ENCODE measurements at places on chromosomes 11 and 22.

DNA sequence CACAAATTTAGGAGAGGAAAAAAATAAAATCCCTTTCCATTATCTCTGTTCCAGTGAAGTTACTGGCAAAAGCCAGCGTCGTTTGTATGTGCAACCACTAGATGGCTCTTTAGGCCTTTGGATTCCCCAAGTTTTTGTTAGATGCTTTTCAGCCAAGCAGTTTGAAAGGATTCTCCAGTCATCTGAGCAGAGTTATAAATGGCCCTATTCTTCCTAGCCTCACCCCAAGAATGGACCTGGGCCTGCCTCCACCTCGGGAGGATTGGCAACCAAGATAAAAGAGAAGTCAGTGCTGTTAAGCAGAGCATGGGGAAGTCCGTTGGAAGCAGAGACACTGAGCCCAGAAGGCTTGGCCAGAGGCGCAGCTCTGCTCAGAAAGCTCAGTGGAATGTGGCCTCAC lies 15.4 kb downstream of the FAM181B start:
- peak; percentile 68 for DNase-seq

DNA sequence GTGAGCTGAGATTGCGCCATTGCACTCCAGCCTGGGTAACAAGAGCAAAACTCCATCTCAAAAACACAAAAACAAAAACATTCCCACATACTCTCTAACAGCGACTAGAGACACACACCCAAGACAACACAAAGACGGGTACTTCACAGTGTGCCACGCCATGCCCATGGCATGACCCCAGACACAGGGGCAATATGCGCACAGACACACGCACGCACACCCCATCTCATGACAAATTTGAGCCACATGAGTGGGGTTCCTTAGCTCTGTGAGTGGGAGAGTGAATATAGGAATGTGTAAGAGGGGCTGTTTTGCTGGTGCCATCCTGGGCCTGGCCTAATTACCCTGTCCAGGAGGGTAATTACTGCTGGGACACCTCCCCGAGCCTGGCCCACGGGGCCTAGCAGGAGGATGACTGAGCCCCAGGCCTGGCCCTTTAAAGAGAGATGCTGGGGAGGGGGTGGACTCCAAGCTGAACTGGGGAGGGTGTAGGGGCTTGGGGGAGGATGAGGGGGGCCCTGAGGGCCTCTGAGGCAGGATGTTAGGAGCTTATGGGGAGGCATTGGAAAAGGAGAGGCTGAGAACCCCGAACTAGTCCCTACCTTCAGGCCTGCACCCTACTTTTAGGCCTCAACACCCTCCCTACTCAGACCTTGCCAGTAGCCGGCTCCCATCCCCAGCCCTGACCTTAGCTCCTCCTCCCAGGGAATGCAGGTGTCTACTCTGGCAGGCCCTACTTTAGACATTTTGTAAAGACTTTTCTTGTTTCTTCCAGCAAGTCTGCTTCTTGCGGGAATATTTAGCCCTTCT lies 1.5 kb downstream of the LTBP3 start:
- peak; percentile 43 for DNase-seq

- peak; percentile 55 for DNase-seq
Observed at GRCh38 chr22:37848587-37849088, 581 bp upstream of the EIF3L start.

- peak; percentile 98 for DNase-seq
Observed at GRCh38 chr22:20531404-20532201, 24.2 kb downstream of the MED15 start.

DNA sequence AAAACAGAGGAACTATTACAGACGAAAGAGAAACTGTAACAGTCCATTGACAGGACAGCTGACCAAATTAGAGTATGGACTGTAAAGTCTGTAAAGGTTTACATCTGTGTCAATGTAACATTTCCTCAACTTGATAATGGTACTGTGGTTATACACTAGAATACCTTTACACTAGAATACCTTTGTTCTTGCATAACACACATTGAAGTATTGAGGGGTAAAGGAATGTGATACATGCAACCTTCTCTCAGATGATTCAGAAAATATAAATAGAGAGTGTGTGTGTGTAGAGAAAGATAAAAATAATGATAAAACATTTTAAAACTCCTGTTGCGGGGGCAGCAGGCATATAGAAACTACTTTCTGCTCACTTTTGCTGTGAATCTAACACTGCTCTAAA lies 5.6 kb upstream of the EEF1G start:
- no peak for DNase-seq

GRCh38 chr22:30033137-30033536 lies 47.1 kb upstream of the HORMAD2 start:
- DNase-seq: no peak

- DNase-seq: peak; percentile 6
Observed at GRCh38 chr11:129144256-129144655, 47.9 kb downstream of the ARHGAP32 start.

DNA sequence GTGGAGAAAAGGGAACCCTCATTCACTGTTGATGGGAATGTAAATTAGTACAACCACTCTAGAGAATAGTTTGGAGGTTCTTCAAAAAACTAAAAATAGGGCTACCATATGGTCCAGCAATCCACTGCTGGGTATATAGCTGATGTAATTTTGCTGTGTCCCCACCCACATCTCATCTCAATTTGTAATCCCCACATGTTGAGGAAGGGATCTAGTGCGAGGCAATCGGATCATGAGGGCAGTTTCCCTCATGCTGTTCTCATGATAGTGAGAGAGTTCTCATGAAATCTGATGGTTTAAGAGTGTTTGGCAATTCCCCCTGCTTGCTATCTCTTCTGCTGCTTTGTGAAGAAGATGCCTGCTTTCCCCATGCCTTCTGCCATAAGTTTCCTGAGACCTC lies 17.1 kb upstream of the OR52M1 start:
- no peak for DNase-seq

- DNase-seq: peak; percentile 38
Observed at GRCh38 chr22:24695561-24696511, 78.7 kb downstream of the PIWIL3 start.

DNA sequence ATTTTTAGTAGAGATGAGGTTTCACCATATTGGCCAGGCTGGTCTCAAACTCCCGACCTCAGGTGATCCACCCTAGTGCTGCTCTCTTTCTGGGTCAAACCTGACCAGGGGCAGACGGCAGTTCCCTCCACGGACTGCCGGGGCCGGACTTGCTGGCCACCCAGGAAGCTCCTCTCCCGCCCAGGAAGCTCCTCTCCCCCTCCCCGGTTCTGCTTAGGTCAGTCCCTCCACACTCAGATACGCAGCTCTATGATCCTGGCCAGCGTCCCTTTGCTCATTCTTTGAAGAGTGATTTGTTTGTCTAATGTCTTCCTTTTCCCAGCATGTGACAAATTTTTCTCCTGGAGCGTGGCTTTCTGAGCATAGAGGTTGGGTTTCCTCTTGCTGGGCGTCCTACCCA lies 125.3 kb upstream of the B3GAT1 start:
- no peak for DNase-seq

DNA sequence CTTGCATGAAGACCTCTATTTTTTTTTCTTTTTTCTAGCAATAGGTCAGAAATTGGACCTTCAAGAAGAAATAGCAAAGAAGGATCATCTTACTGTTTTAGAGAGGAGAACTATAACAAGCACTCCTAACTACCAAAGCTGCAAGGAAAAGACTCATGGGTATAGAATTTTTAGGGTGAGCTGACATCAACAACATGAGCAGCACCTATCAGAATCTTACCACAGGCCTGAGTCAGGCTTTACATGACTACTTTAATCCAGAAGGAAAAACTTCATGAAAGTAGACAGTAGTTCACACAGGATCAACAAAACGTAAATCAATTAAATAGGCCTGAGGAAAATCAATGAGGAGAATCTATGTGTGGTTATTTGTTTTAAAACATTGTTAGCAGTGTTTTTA lies 130.5 kb downstream of the FAM76B start:
- peak; percentile 22 for DNase-seq

GRCh38 chr11:82874646-82875523 lies 25.3 kb downstream of the PRCP start:
- no peak for DNase-seq

DNA sequence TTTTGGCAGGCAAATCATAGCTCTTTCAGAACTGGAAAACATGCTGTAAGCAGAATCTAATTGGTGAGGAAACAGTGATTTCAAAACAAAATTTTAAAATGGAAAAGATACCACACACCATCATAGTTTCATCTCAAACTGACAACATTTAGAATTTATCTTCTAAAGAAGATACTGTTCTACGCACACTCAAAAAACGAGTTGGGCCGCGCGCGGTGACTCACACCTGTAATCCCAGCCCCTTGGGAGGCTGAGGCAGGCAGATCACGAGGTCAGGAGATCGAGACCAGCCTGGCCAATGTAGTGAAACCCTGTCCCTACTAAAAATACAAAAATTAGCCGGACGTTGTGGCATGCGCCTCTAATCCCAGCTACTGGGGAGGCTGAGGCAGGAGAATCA lies 44.2 kb upstream of the ADSL start:
- DNase-seq: no peak

Measured in ELR (cell line).